Activated CD4-positive, CD25-positive, alpha-beta regulatory T cell (primary cell): ENCODE measurements at places on chromosomes 1 and 21.

GRCh38 chr21:28580585-28580984 lies 412.1 kb downstream of the LTN1 start:
- DNase-seq, result no peak

DNA sequence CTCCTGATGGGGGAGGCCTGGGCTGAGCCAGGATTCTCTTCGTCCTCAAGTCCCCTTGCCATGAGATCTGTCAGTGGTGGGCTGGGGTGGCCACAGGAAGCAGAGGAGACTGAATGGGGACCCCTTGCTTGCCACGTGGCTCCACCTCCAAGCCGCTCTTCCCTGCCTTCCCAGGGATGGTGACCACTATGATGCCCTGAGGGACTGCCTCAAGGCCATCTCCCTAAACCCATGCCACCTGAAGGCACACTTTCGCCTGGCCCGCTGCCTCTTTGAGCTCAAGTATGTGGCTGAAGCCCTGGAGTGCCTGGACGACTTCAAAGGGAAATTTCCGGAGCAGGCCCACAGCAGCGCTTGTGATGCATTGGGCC lies 20.9 kb upstream of the TMEM222 start:
- no peak for DNase-seq

DNA sequence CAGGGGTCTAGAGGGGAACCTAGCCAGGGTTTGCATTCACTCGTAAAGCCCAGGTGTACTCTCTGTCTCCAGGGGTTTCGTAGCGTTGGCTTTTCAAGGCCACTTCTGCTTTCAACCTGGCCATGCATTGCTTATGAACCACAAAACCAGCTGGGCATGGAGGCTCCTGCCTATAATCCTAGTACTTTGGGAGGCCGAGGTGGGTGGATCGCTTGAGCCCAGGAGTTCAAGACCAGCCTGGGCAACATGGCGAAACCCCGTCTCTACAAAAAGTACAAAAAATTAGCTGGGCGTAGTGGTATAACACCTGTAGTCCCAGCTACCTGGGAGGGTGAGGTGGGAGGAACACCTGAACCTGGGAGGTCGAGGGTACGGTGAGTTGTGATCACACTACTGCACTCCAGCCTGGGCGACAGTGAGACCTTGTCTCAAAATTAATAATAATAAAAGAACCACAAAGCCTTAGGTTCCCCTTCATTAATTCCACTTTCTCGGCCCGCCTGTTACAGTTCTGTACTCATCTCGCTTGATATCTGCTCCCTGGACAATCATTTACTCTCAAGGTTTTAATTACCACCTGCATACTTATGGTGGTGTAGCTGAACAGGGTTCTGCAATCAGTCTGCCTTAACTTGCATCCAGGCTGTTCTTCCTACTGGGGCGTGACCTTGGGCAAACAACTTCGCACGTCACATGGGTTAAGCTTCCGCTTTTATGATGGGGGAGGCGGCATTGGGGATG lies 6.1 kb downstream of the SLC16A4 start:
- DNase-seq, result no peak

DNA sequence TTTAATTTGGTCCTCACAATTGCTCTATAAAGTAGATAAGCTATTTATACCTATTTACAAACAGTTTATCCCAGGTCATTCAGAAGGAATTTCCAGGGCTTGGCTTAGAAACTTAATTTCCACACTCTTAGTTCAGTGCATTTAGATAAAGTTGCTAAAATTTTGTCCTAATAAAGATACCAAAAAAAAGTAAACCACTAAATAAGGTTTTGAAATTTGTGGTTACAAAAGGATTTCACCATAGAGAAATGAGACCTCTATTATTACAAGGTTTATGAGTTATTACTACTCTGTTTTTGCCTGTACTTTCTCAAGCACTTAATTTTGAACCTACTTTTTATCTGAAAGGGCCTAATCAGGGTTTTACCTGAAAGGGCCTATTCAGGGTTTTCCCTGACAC lies 22.4 kb downstream of the PTPN22 start:
- DNase-seq, result no peak

DNA sequence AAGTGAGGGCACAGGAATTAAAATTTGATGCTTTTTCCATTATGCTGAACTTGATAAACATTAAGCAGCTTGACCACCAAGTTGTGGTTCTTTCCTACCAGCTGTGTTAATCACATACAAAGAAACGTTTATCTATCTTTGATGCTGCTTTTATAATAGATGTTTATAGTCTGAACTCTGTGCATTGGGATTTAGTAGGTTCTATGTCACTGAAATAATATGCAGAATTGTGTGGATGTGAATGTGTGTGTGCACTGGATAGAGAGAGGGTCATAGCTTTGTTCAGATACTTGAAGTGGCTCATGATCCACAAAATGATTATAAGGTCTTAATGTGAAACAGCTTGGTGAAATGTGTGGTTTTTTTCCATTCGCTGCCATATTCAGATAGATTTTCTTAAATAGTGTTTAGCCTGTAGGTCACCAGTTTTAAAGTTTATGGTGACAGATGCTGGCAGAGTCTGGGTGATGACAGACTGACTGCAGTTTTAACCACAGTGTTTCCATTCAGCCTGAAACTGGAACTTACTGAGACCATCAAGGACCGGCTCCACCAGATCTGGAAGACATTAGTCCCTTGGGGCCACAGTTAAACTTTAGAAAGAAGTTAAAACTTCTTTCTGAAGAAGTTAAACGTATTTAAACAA lies 10.2 kb downstream of the DDI2 start:
- no peak for DNase-seq

DNA sequence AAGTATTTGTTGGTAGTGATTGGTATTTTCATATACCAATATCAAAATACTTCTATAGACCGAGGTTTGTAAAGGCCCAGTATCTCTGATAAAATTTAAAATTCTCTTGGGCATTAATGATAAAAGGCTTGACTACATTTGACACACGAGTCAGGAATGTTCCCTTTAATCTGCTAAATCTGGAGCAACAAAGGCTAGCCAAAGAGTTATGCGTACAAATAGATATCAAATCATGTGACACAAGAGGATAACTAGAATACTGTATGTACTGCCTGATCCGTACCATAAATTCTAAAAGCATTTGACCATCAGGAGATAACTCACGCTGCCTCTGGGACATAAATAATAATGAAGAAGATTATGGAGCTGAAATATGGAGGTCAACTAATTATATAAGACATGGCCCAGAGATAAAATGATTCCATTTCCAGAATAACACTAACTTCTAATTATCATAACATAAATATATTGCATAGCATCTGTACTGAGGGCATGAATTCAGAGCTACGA lies 64.2 kb upstream of the SH3GLB1 start:
- DNase-seq, result no peak
